ENCODE measurements at places on chromosomes 11 and 22. TPM values are rescaled to one million over a fixed set of nuclear protein-coding genes. Genes with fewer than 3 reads are reported as not detected.

CRYBB3 gene
- total RNA-seq = not detected

GRCh38 chr22:50544078-50544745, 1.5 kb upstream of the KLHDC7B start:
- H3K4me3 ChIP-seq = no peak overlapping the region
- H3K27ac ChIP-seq = no peak overlapping the region
- H3K4me1 ChIP-seq = no peaks in the 10 kb centered on the region
- peaks cover 68% of the 10 kb centered on the region for H3K27me3 ChIP-seq
- ATAC-seq = peak; percentile 40

GRCh38 chr11:7892840-7893254, 38.2 kb downstream of the OR10A6 start:
- ATAC-seq = peak; percentile 47
- H3K27me3 ChIP-seq = no peaks in the 10 kb centered on the region
- H3K4me1 ChIP-seq = no peaks in the 10 kb centered on the region
- no peak overlapping the region for H3K27ac ChIP-seq
- no peaks in the 10 kb centered on the region for H3K36me3 ChIP-seq
- no peak overlapping the region for H3K4me3 ChIP-seq

DNA sequence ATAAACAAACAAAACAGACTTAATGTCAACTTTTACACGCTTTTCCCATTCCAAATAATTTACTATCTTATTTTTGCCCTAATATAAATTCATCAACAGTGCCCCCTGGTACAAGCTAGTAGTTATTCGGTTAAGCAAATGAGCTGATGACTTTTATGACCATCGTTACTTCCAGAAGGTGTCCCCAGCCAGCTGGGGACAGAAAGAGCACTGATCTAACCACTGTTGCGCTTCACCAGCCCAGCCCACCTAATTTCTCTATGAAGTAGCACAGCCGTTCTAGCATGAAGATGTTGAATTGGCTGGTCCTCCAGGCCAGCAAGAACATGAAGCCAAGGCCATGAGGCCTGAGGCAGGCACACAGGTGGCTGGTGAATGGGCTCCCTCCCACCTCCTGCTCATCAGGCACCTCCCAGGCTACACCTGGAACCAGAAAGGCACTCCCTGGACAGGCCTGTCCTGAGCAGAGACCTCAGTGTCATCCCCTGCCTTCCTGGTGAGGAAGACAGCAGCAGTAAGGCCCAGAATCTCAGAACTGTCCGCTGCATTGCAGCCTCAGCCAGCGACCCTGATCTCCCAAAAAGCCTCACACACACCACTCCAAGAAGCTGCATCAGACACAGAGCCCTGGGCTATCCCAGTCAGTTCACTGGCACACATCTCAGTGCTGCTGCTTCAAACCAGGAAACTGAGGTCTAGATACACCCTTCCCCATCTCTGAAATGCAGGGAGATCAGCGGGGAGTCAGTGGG, 12.9 kb downstream of the GNB1L start:
- H3K36me3 ChIP-seq = no peaks in the 10 kb centered on the region
- H3K4me3 ChIP-seq = no peak overlapping the region
- no peaks in the 10 kb centered on the region for H3K4me1 ChIP-seq
- H3K27ac ChIP-seq = no peak overlapping the region
- H3K27me3 ChIP-seq = no peaks in the 10 kb centered on the region

DNA sequence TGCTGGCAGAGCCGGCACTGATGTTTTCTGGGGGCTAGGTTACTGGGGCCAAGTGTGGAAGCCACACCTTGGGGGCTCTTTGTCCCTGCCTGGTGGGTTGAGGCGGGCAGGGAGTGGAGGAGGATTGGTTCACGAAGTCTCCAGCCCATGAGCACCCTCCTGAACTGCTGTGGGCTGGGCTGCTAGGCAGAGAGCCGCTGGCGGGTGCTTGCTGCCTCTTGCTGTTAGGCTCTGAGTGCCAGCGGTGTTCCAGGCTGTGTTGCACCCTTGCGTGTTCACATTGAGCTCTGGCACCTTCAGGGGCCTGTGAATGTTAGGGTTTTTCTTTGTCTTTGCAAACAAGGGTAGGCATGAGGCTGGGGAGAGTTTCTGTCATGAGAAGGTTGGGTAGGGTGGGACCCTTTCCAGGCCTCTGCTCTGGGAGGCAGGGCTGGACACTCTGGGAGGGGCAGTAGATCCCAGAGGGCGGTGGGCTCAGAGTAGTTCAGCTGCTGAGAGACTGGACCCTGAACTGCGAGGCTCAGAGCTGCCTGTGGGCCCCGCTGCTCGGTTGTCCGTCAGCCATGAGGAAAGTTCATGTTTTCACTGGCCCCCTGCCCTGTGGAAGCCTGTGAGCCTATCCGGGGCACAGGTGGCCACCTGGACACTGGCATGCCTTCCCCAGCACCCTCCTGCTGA, 24.0 kb upstream of the TMEM191C start:
- H3K4me1 ChIP-seq = no peaks in the 10 kb centered on the region
- H3K36me3 ChIP-seq = no peaks in the 10 kb centered on the region
- no peak overlapping the region for H3K27ac ChIP-seq
- H3K27me3 ChIP-seq = no peaks in the 10 kb centered on the region
- H3K4me3 ChIP-seq = no peak overlapping the region
- no peak for ATAC-seq

DNA sequence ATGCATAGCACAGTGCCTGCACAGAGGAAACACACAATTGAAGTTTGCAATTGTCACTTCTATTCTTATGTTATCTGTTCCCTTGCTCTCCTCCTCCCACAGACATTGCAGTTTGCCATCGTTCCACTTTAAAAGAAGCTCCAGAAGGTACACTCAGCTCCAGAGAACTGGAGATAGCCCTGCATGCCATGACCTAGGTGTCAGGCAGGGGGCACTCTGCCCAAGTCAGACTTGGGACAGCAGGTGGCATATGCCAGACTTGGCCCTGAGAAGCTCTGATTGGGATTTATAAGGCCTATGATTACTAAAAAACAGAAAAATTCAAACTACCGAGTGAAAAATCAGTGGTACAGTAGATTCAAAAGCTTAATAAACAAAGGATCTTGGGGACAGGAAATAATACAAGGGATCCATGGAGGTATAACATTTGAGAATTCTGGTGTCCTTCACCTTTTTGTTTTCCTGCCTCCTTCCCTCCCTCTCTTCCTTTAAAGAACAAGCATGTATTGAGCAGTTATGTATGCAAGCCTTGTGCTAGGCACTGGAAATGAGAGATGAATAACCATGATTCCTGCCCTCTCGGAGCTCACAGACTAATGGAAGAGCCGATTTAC, 40.0 kb downstream of the TENM4 start:
- peak; percentile 54 for ATAC-seq
- H3K36me3 ChIP-seq = no peaks in the 10 kb centered on the region
- no peak overlapping the region for H3K27ac ChIP-seq
- H3K4me1 ChIP-seq = no peaks in the 10 kb centered on the region

DNA sequence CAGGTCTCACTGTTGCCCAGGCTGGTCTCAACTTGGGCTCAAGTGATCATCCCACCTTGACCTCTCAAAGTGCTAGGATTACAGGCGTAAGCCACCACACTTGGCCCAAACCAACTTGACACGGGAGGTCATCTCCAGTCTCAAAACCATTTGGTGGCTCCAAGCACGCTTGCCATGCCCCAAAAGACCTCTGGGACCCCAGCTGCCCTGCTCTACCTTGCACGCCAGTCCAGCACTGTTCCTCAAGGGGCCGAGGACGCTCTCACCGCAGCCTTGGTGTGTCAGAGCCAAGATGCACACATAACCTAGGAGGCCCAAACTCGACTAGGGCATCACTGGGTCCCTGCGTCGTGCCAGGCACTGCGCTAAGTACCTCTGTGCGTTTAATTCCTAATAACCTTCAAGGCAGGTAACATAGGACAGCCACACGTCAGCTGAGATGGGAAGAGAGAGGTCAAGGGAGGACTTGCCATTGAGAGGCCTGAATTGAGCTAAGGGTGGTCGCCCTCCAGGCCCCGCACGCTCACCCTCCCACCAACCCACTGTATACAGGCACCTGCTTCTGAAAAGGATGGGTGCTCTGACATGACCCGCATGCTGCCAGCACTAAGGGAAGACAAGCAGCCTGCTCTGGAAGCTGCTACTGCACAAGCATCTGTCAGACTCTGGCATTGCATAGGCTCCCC, 4.6 kb upstream of the GAS2L1 start:
- peak overlapping the region; percentile 42 for H3K27ac ChIP-seq
- ATAC-seq = no peak
- H3K36me3 ChIP-seq = no peaks in the 10 kb centered on the region

DNA sequence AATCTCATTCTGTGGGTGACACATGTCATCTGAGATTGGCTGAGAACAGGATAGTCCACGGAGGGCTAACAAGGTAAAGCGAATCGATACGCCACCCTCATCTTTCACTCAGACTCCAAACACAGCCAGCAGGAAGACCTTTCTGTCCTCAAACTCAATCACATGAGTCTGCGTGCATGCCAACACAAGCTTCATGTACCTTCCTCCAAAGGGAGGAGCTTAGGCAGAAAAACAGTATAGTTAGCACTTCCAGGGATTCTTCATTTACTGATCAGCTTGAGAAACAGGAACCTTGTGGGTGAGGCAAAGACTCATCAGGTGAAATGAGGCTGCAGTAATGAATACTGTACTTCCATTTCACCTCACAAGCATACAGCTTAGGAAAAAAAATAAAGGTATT, 767.1 kb upstream of the API5 start:
- no peak for ATAC-seq
- H3K36me3 ChIP-seq = no peaks in the 10 kb centered on the region
- no peaks in the 10 kb centered on the region for H3K4me1 ChIP-seq
- H3K4me3 ChIP-seq = no peak overlapping the region
- no peak overlapping the region for H3K27ac ChIP-seq

DNA sequence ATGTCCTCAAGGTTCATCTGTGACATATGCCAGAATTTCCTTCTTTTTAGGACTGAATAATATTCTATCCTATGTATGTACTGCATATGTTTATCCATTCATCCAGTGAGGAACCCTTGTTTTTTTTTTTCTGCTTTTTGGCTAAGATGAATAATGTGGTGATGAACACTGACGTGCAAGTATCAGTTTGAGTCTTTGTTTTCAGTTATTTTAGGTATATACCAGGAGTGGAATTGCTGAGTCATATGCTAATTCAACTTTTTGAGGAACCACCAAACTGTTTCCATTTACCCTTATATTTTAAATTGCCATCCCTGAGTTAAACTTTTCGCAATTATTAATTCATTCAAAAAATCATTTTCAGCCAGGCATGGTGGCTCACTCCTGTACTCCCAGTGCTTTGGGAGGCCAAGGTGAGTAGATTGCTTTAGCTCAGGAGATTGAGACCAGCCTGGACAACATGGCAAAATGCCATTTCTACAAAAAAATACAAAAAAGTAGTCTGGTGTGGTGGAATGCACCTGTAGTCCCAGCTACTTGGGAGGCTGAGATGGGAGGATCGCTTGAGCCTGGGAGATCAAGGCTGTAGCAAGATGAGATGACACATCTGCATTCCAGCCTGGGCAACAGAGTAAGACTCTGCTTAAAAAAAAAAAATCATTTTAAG, 64.2 kb downstream of the MICAL2 start:
- no peak for ATAC-seq
- no peaks in the 10 kb centered on the region for H3K27me3 ChIP-seq
- no peak overlapping the region for H3K4me3 ChIP-seq
- H3K4me1 ChIP-seq = peaks cover 60% of the 10 kb centered on the region

- no peak overlapping the region for H3K27ac ChIP-seq
- peaks cover 18% of the 10 kb centered on the region for H3K27me3 ChIP-seq
- H3K4me1 ChIP-seq = no peaks in the 10 kb centered on the region
- no peaks in the 10 kb centered on the region for H3K36me3 ChIP-seq
- H3K4me3 ChIP-seq = no peak overlapping the region
These were observed 548.0 kb downstream of the ETS1 start for GRCh38 chr11:128039140-128040021.

- ATAC-seq = no peak
- peaks cover 17% of the 10 kb centered on the region for H3K27me3 ChIP-seq
- no peak overlapping the region for H3K4me3 ChIP-seq
- H3K27ac ChIP-seq = no peak overlapping the region
- no peaks in the 10 kb centered on the region for H3K4me1 ChIP-seq
- H3K36me3 ChIP-seq = no peaks in the 10 kb centered on the region
These were observed 62.1 kb upstream of the CADM1 start for GRCh38 chr11:115566180-115566764.

DNA sequence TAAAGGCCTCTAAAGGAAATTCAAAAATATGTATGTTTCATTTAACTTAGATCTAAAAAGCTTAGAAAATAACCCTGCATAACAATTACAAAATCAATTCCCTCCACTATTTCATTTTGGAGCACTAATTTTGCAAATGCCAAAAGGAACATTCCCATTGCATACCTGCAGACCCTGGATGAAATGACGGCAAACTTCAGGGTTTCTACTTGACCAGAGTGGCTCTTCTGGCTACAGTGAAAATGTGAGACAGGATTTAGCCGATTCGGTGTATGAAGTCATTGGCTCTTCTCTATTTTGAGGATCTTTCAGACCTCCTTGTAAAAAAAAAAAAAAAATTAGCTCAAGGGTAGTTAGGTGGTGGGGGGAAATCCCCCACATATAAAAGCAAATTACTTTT, 44.1 kb downstream of the PAX6 start:
- no peak overlapping the region for H3K4me3 ChIP-seq
- H3K4me1 ChIP-seq = no peaks in the 10 kb centered on the region
- H3K27ac ChIP-seq = no peak overlapping the region
- ATAC-seq = no peak

GRCh38 chr11:32511926-32512325, 71.7 kb upstream of the EIF3M start:
- H3K4me3 ChIP-seq = no peak overlapping the region
- H3K27ac ChIP-seq = no peak overlapping the region
- ATAC-seq = no peak
- H3K27me3 ChIP-seq = peaks cover 21% of the 10 kb centered on the region
- no peaks in the 10 kb centered on the region for H3K36me3 ChIP-seq

DNA sequence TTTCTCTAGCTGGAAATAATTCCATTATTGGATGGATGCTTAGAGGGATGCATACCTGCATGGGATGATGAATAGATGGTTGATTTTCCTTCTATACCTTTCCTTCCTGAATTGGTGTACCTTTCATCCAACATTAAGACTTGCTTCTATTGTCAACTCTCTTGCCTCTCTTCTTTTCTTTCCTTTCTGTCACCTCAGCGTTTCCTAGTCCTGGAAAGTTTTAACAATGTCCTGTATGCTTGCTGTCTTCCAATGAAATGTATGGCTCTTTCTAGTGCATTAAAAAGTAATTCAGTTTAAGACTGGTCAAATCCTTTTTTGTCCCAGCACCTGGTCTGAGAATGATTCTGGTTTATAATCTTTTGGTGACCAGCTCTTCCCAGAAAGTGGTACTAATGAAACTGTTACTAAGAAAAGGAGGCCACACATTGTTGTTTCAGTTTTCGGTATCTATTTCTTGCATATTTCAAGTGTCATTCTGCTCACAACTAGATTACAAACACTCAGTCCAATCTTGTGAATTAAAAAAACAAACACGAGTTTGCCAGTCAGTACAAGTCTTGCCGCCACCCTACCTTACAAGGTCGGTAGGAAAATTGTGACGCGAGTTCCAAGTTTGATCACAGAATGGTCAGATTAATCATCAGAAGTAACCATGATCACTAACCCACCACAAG, 8.0 kb downstream of the POU2AF1 start:
- H3K27ac ChIP-seq = no peak overlapping the region
- H3K27me3 ChIP-seq = no peaks in the 10 kb centered on the region
- ATAC-seq = no peak
- no peak overlapping the region for H3K4me3 ChIP-seq
- no peaks in the 10 kb centered on the region for H3K4me1 ChIP-seq

Data from gastroesophageal sphincter (tissue), 4 donors.